ENCODE measurements at places on chromosomes 4 and X. TPM values are rescaled to one million over a fixed set of nuclear protein-coding genes. Genes with fewer than 3 reads are reported as not detected.

GRCh38 chr4:156952078-156952759 is 19.4 kb downstream of the PDGFC start:
- DNase-seq = no peak

DNA sequence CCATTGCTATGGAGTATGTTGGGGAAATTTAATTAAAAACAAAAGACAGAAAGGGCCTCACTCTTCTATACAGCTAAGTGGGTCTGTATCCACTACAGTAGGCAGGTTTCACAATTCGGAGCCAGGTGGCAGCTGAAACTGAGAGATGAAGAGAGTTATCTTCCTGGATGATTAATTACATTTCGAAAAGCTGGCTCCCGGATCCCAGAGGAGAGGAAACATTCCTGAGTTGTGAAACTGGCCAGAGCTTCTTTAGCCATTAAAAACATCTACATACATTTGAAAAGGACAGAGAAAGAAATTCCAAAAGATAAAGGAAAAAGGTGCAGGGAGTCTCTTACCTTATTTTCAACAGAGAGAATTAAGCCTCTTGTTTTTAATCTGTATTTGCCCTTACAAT is 15.5 kb upstream of the PDZD4 start:
- no peak for DNase-seq

The TAF7L gene
- 0.26 TPM for total RNA-seq

The AMTN gene
- not detected for total RNA-seq

DNA sequence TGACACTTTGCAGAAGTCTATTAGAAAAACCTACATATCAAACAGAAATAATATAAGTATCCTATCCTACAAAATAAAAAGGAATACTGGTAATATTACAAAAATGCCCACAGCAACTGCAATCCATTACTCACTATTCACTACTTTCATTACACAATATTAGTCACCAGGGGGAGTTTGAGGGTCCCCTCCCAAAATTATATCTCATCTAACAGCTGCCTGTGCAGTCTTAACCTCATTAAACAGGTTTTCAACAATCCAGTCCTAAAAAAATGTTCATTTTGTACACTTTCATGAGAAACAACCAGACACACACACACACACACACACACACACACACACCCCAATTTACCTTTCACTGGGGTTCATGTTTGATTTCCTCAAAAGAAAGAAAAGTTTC is 2.9 kb downstream of the CLOCK start:
- no peak for DNase-seq

DNA sequence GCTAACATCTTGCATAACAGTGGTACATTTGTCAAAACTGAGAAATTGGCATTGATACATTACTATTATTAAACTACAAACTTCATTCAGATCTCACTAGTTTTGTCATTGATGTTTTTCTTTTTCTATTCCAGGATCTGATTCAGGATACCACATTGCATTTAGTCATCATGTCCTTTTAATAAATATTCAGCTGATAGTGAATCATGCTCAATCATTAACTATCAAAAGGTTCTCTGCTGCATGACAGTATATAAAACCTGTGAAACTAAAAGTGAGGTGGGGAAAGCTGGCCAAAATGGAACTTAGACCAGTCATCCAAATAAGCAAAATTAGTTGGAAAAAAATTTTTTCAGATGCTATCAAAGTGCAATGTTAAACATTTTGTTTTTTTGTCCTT is 28.1 kb upstream of the HS6ST2 start:
- DNase-seq = no peak

DNA sequence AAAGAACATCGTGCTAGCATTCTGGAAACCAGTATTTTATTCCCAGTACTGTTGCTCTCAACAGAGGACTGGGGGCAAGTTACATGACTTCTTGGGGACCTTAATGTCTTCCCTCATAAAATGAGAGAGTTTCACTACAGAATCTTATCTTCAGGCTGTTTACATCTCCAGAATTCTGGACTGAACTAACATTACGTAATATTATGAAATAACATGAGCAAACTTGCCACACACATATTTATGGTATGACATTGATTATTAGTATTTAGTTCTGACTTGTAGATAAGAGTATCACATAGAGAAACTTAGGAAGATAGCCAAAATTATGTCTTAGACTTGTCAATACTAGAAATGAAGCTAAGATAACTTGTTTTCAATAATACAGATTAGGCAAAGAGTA is 68.0 kb downstream of the NFKB1 start:
- no peak for DNase-seq

The ANKRD37 gene
- 27.3 TPM for total RNA-seq

The CXCL8 gene
- total RNA-seq = 1.1 TPM

The MTMR1 gene
- 25.5 TPM for total RNA-seq

DNA sequence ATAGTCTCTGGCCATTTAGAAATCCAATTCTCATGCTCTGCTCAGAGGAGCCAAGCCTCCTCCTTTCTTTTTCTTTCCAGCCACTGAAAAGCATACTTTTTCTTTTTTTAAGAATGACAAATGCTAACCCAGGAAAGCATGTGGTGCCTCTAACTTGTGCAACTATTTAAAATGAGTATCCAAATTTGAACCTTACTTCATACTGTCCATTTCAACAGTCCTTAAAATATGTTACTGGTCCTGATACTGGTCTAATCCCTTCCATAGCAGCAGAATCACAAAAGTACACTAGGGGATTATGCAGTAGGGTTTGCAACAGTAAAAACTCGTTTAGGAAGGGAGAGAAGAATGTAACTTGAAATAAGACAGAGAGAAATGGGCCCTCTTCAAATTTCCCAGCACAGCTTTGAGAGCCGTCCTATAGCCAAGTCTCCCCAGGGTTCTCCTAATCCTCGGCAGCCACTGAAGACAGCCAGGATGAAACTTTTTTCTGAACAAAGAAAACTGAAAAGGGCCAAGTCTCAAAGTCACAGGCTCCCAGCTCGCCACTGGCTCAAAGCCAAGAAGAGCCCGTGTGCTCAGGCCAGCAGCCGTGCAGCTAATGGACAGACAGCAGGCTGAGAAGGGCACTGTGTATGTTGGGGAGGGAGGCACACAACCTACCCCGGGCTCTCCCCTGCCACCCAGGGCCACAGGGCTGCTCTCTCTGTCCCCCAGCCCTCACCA is 39.5 kb downstream of the GPC4 start:
- no peak for DNase-seq
